Activated CD4-positive, alpha-beta T cell treated with anti-CD3 and anti-CD28 coated beads for 36 hours (primary cell): ENCODE measurements at places on chromosomes 7 and 10. TPM values are rescaled to one million over a fixed set of nuclear protein-coding genes. Genes with fewer than 3 reads are reported as not detected.
A peak's percentile ranks its signal among the peaks of the same experiment; 100 is the strongest.

UBE2D4 gene
- 10.7 TPM for total RNA-seq

ZNF727 gene
- total RNA-seq: 0.84 TPM

EPO gene
- not detected for total RNA-seq

EPHA1 gene
- 2.8 TPM for total RNA-seq

CDHR1 gene
- 0.62 TPM for total RNA-seq

SLC13A1 gene
- not detected for total RNA-seq

IKZF1 gene
- total RNA-seq: 245 TPM

ASB10 gene
- not detected for total RNA-seq

ASIC3 gene
- 5.5 TPM for total RNA-seq

DNA sequence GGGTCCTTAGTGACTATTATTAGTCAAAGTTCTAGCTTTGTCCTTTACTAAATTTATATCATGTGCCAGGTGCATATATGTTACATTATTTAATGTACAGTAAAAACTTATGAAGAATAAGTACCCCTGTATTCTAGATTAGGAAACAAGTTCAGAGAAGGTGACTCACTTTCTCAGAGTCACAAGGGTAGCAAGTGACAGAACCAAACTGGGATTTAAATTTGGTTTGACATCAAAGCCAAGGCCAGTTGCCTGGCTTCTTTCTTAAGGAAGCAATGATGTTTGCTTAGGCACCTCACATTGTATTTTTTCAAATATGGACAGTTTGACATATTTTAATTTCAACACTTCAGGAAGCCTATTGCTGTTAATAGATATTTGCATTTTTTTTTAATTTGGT lies 2.5 kb downstream of the LSM8 start:
- no peaks in the 10 kb centered on the region for H3K27me3 ChIP-seq
- DNase-seq: no peak
- peak overlapping the region; percentile 47 for H3K27ac ChIP-seq
- peak overlapping the region; percentile 99 for H3K4me3 ChIP-seq
- peaks cover 34% of the 10 kb centered on the region for H3K4me1 ChIP-seq

DNA sequence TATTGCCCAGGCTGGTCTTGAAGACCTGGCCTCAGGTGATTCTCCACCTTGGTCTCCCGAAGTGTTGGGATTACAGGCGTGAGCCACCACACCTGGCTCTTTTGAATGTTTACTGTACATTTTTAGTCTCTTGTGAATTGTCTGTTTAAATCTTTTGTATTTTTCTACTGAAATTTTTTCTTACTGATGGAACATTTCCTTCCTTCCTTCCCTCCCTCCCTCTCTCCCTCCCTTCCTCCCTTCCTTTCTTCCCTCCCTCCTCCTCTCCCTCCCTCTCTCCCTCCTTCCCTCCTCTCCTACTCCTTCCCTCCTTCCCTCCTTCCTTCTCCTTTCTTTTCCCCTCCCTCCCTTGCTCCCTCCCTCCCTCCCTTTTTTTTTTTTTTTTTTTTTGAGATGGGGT lies 58.0 kb downstream of the DAGLB start:
- H3K4me3 ChIP-seq: no peak overlapping the region
- peaks cover 47% of the 10 kb centered on the region for H3K36me3 ChIP-seq
- no peaks in the 10 kb centered on the region for H3K27me3 ChIP-seq
- no peak overlapping the region for H3K27ac ChIP-seq
- H3K4me1 ChIP-seq: peaks cover 57% of the 10 kb centered on the region

GRCh38 chr7:209906-210305 lies 17.5 kb downstream of the FAM20C start:
- DNase-seq: no peak
- no peak overlapping the region for H3K27ac ChIP-seq
- no peak overlapping the region for H3K4me3 ChIP-seq
- H3K27me3 ChIP-seq: no peaks in the 10 kb centered on the region
- H3K36me3 ChIP-seq: no peaks in the 10 kb centered on the region
- no peaks in the 10 kb centered on the region for H3K4me1 ChIP-seq

DNA sequence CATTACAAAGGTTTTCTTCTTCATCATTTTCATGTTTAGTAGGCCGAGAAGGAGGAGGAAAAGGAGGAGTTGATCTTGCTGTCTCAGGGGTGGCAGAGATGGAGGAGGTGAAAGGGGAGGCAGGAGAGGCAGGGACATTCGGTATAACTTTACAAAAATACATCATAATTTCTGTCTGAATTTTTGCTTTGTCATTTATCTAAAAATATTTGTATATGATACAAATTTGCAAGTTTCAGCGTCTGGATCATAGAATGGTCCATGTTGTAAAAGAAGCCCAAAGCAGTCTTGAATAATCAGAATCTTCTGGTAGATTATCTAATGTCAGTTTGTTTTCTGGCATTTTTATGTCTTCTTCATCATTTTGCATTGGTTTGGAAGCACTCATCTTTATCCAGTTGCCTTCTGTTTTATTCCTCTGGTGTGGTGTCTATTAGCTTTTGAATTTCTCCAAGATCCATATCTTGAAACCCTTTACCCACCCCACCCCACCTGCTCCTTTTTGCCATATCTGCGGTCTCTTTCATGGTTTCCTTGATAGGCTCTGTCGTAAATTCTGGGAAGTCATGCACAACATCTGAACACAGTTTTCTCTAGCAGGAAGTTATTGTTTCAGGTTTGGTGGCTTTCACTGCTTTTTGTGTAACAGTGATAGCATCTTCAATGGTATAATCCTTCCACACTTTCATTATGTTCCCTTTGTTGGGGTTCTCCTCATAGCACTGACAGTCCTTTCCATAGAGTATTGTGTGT lies 95.0 kb downstream of the ST7 start:
- H3K27me3 ChIP-seq: no peaks in the 10 kb centered on the region
- no peaks in the 10 kb centered on the region for H3K36me3 ChIP-seq
- H3K4me1 ChIP-seq: peaks cover 26% of the 10 kb centered on the region
- no peak for DNase-seq
- H3K4me3 ChIP-seq: no peak overlapping the region

- no peaks in the 10 kb centered on the region for H3K27me3 ChIP-seq
- H3K4me3 ChIP-seq: no peak overlapping the region
- DNase-seq: no peak
- no peak overlapping the region for H3K27ac ChIP-seq
- H3K36me3 ChIP-seq: peaks cover 7% of the 10 kb centered on the region
Measured at GRCh38 chr10:68668231-68668630, 52.8 kb upstream of the CCAR1 start.

DNA sequence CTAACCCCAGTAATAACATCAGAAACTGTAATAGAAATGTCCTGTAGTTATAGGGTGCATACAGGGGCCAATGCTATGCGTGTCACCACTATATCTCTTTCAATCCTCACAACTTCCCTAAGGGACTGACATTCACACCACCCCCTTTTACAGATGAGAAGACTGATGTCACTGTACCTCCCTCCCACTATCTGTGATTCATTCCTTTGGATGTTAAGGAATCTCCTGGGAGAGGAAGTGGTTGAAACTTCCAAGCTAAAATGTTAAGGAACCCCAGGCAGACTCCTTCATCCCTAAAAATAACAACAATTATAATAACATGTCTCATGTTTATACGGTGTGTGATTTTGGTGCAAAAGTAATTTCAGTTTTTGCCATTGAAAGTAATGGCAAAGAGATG lies 5.4 kb downstream of the COL13A1 start:
- H3K27ac ChIP-seq: no peak overlapping the region
- peaks cover 17% of the 10 kb centered on the region for H3K27me3 ChIP-seq
- no peak for DNase-seq
- H3K4me3 ChIP-seq: no peak overlapping the region
- H3K4me1 ChIP-seq: no peaks in the 10 kb centered on the region

DNA sequence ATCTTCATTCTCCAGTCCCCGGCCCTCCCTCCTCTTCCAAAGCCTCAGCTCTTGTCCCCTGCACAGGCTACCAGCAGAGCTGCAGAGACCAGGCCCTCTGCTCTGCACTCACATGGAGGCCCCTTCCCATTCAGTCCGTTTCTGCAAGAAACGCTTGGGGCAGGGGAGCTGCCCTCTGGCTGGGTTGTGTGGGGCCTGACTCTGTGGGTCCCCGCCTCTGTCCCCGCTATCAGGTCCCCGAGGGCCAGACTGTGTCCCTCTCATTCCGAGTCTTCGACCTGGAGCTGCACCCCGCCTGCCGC lies 1.5 kb downstream of the PCOLCE start:
- H3K27ac ChIP-seq: peak overlapping the region; percentile 82
- H3K36me3 ChIP-seq: no peaks in the 10 kb centered on the region
- peaks cover 3% of the 10 kb centered on the region for H3K27me3 ChIP-seq

DNA sequence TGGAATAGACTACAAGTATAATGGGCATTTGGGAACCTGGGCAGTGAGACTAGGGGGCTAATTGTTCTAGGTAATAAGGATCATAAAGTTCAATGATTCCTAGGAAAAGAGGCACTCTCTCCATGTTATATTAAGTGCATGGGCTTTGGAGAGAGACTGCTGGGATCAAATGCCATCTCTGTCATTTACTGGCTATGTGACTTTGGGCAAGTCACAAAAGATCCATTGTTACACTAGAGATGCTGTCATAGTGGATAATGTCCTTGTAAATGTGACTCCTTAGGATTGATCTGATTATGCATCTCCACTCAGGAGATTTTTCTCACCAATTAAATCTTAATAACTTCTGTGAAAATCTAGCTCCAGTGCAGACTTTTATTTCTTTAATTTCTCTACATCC lies 156.3 kb upstream of the CACNA2D1 start:
- H3K4me3 ChIP-seq: no peak overlapping the region
- H3K27ac ChIP-seq: no peak overlapping the region
- DNase-seq: no peak
- peaks cover 2% of the 10 kb centered on the region for H3K4me1 ChIP-seq

- no peak for DNase-seq
- H3K27ac ChIP-seq: peak overlapping the region; percentile 39
- H3K36me3 ChIP-seq: no peaks in the 10 kb centered on the region
- H3K4me3 ChIP-seq: no peak overlapping the region
- peaks cover 5% of the 10 kb centered on the region for H3K27me3 ChIP-seq
Measured at GRCh38 chr10:4249841-4250586, 465.0 kb upstream of the KLF6 start.

GRCh38 chr7:44541028-44541869 lies at the start of gene NPC1L1:
Gene NPC1L1 (minus strand): TSS chr7:44541330. CDS start chr7:44541259, 71 bp downstream.
- H3K4me3 ChIP-seq: no peak within 1 kb of the TSS
- no peaks in the 10 kb centered on the region for H3K36me3 ChIP-seq
- no peaks in the 10 kb centered on the region for H3K4me1 ChIP-seq
- H3K27ac ChIP-seq: no peak within 1 kb of the TSS

GRCh38 chr7:92824901-92825480 lies 11.4 kb downstream of the CDK6 start:
- peaks cover 57% of the 10 kb centered on the region for H3K36me3 ChIP-seq
- peak overlapping the region; percentile 32 for H3K4me3 ChIP-seq
- no peak for DNase-seq

- H3K36me3 ChIP-seq: peaks cover 81% of the 10 kb centered on the region
- H3K4me3 ChIP-seq: peak overlapping the region; percentile 90
- H3K27me3 ChIP-seq: no peaks in the 10 kb centered on the region
- H3K4me1 ChIP-seq: peaks cover 38% of the 10 kb centered on the region
- peak overlapping the region; percentile 94 for H3K27ac ChIP-seq
Measured at GRCh38 chr7:44572771-44573170, 937 bp downstream of the DDX56 start.

DNA sequence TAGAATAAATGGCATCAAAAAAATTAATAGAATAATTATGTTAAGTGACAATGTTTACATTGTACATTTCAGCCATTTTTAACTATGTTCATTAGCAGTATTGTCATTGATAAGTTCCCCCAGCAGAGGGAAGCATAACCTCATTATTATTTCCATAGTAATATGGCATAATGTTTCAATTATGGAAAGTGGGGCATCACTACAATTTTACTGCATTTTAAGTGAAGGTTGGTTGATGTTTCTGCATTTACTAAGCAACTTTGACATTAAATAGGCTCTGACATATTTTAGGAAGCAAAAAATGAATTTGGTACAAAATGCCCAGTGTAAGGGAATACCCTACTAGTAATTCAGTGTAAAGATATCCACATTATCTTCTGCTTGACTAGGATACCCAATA lies 218.3 kb downstream of the SEMA3A start:
- no peak overlapping the region for H3K27ac ChIP-seq
- no peaks in the 10 kb centered on the region for H3K27me3 ChIP-seq
- DNase-seq: no peak
- no peaks in the 10 kb centered on the region for H3K4me1 ChIP-seq
- no peak overlapping the region for H3K4me3 ChIP-seq

GRCh38 chr7:94763268-94763667 lies 107.3 kb upstream of the SGCE start:
- no peak overlapping the region for H3K4me3 ChIP-seq
- H3K27me3 ChIP-seq: no peaks in the 10 kb centered on the region
- H3K27ac ChIP-seq: no peak overlapping the region
- no peaks in the 10 kb centered on the region for H3K36me3 ChIP-seq
- no peaks in the 10 kb centered on the region for H3K4me1 ChIP-seq
- no peak for DNase-seq

- H3K4me1 ChIP-seq: peaks cover 23% of the 10 kb centered on the region
- no peak overlapping the region for H3K27ac ChIP-seq
- H3K4me3 ChIP-seq: no peak overlapping the region
- H3K36me3 ChIP-seq: peaks cover 5% of the 10 kb centered on the region
- H3K27me3 ChIP-seq: no peaks in the 10 kb centered on the region
- DNase-seq: no peak
Measured at GRCh38 chr10:124619195-124619594, 125.0 kb downstream of the FAM53B start.

GRCh38 chr7:74225400-74225799 lies 15.6 kb downstream of the LAT2 start:
- no peaks in the 10 kb centered on the region for H3K4me1 ChIP-seq
- H3K36me3 ChIP-seq: peaks cover 29% of the 10 kb centered on the region
- no peak overlapping the region for H3K27ac ChIP-seq
- no peak for DNase-seq
- H3K4me3 ChIP-seq: no peak overlapping the region

GRCh38 chr7:15495170-15495569 lies 66.6 kb downstream of the AGMO start:
- no peak overlapping the region for H3K4me3 ChIP-seq
- H3K27ac ChIP-seq: no peak overlapping the region
- no peaks in the 10 kb centered on the region for H3K27me3 ChIP-seq
- H3K36me3 ChIP-seq: no peaks in the 10 kb centered on the region
- no peak for DNase-seq
- H3K4me1 ChIP-seq: no peaks in the 10 kb centered on the region

DNA sequence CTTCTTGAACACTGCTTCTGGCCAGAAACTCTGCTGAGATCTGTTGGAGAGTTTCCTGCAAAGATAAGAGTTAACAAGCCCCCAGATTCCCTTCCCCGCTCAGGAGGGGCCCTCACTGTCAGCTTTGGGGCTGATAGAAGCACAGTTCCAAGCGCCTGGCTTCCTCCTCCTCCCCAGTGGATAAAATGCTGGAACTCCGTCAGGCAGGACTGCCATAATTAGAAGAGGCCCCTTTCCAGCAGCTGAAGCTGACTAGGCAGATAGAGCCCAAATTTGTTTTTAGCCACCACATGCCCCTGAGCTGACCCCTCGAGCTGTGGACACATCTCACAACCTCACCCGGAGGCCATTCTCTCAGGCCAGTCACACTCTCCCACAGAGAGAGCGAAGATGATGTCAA lies 89.4 kb downstream of the TBXAS1 start:
- no peak overlapping the region for H3K27ac ChIP-seq
- H3K4me1 ChIP-seq: peaks cover 25% of the 10 kb centered on the region
- H3K27me3 ChIP-seq: peaks cover 3% of the 10 kb centered on the region

DNA sequence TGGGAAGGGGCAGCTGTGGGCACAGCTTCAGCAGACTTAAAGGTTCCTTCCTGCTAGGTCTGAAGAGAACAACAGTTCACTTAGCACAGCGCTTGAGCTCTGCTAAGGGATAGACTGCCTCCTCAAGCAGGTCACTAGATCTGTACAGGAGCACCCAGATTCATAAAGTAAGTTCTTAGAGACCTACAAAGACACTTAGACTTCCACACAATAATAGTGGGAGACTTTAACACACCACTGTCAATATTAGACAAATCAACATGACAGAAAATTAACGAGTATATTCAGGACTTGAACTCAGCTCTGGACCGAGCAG lies 140.9 kb downstream of the TFEC start:
- H3K36me3 ChIP-seq: no peaks in the 10 kb centered on the region
- DNase-seq: no peak
- no peaks in the 10 kb centered on the region for H3K4me1 ChIP-seq
